ENCODE measurements at places on chromosomes 6 and 20.

DNA sequence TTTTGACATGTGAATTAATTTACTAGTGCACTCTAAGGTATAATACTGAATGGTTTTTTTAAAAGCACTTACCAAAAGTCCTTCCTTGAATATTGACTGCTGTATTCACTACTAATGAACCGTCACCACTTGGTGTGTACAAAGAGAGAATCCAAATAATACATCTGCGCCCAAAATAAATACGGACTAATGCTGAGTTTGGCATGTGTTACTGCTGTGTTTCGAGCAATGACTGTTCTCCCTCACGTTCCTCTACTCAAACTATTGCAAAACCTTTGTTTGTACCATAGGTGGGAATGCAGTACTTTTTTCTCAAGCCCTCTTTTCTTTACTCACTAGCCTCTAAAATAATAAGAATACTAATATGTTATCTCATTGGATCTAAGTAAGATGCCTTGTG lies 305.5 kb downstream of the QKI start:
- no peak for DNase-seq

DNA sequence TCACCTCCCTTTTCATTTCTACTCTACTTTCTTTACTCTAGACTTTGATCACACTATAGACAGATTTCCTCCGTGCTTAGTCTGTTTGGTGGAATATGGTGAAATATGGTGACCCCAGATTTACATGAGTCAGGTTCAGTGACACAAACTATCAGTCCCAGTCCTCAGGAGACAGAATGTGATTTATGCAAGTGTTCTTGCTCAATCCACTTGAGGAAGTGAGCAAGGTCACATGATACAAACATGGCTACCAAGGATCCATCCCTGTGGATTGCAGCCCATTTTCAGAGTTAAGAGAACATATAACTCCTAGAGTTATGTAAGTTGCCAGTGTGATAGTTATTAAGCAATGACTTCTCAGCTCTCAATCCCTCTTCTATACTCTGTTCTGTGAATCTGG lies 23.7 kb upstream of the TSHZ2 start:
- no peak for DNase-seq

- no peak for DNase-seq
Measured at GRCh38 chr6:115796829-115797228, 263.9 kb downstream of the FRK start.

DNA sequence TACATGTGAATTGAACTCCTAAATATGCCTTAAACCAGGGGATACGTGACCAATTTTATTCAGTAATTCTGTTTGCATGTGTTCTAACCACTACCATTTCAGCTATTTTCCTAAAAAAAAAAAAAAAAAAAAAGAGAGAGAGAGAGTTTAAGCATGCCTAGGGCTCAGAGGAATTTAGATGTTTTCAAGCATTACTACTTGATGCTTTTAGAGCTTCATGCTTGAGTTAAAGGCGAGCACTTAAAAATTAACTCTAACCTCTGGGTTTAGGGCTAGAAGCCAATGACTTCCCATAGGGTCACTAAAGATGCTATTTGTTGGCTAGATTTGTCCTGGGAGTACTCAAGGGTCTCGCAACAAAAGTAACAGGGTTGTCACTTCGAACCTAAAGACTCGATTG lies 217.7 kb downstream of the ATXN1 start:
- DNase-seq: no peak

DNA sequence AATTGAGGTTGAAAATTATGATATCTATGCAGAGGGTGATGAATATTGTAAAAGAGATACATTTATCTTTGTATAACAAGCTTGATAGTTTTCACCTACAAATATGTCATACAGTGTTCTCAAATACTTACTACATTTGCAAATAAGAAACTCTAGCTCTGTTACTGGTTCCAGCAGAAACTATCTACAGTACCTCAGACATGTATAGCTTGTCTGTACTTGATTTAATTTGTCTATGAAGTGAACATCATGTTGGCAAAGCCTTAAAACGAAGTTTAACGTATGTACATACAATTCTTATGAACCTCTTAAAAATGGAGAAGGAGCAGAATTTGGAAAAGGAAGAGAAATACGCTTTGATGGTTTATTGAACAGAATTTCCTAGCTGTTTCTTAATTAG lies 201.4 kb upstream of the MARCKS start:
- no peak for DNase-seq

DNA sequence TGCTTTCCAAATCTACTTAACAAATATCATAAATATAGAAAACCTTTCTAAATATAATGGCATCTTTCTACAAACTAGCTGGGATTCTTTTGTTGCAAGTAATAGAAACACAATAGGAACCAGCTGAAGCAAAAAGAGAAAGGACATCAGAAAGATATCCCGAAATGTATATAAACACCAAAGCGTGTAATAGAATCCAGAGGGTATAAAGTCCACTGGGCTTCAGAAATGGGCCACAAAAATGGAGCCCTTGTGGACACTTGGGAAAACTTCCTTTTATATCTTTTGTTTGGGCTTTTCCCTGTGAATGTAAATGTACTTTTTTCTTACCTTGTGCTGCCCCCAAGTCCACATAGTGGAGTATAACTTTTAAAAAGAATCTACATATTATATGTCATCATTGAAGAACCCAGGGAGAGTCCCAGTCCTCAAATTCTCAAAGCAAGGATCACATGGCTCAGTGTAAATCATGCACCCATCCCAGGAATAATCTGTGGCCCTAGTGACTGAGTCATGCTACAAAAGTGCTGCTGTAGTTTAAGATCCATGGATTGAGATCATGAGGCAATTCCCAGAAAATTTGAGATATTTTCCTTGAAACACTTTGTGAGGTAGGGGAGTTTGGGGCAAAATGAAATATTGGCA lies 457.0 kb downstream of the EPM2A start:
- DNase-seq: no peak

DNA sequence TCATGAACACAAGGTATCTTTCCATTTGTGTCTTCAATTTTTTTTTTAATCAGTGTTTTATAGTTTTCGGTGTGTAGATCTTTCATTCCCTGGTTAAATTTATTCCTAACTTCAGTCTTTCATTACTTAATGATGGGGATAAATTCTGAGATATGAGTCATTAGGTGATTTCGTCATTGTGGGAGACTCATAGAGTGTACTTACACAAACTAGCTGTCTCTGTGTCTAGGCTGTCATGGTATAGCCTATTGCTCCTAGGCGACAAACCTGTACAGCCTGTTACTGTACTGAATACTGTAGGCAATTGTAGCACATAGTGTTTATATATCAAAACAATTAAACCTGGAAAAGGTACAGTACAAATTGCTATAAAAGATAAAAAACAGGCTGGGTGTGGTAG lies 42.1 kb downstream of the SMAP1 start:
- no peak for DNase-seq

DNA sequence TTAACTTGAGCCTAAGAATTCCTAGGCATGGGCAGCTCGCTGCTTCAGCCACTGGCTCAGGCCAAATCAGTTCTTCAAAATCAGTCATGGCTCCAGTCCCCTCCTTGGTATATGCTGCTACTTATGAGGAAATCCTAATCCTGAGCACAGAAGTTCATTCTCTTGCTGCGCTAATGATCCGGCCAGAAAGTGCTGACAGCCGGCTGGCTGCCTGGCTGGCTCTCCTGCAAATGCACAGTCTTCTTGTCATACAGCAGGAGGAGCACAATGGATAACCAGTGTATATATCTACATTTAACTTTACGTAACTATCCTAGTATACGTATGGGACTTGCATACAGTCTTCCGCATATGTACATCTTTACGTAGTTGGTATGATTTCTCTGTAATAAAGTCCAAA lies 500.8 kb downstream of the PRKN start:
- DNase-seq: no peak

DNA sequence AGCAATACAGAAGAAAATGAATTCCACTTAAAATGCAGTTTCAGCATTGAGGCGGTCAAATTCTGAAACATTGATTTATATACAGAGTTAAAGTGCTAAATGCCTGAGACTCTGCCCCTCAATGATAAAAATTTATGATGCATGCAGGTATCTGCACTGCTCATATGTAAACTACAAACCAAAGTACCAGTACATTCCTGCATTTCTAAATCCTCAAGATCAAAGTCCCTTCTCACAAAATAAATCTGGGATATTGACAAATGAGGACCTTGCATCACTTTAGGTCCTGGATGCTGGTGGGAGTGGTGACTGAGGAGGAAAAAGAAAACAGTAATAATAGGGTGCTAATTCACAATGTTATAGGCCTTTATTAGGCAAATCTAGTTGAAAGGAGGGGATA lies 101.9 kb downstream of the FIG4 start:
- DNase-seq: no peak

DNA sequence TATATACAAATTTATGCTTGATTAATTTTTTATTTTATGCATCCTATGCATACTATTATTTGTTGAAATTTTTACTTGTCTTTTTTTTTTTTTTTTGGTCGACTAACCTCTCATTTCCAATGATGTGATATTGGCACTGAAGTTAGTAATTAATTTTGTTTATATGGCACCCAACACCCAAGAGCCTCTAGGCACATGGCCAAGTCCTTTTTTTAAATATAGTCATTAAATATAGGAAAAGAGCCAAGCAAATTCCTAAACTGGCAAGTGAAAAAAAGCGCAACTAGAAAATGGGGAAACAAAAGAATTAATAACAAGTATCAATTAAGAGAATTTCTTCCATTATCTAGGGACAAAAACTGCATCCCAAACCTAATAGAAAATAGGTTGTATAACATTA lies 85.5 kb upstream of the HS3ST5 start:
- DNase-seq: no peak

GRCh38 chr6:50333696-50334095 lies 284.0 kb upstream of the DEFB112 start:
- DNase-seq: no peak

GRCh38 chr6:79077715-79078074 lies 359 bp downstream of the PHIP start:
- peak; percentile 65 for DNase-seq

DNA sequence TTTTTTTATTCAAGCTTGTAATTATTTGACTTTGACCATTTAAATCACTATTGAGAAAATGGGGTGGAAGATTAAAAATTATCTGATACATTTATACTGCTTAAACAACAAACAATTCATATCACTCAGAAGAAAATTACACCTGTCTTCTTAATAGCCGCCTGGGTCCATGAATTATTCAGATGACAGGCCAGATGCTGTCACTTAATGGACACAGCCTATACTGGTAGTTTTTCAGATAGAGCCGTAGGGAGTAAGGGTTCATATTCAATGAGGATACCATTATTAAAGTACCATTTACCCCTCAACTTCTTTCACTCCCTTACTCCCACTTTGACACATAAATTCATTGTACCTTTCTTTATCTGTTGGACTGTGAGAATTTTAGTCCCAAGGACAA lies 1193.4 kb upstream of the MAP3K7 start:
- DNase-seq: no peak

DNA sequence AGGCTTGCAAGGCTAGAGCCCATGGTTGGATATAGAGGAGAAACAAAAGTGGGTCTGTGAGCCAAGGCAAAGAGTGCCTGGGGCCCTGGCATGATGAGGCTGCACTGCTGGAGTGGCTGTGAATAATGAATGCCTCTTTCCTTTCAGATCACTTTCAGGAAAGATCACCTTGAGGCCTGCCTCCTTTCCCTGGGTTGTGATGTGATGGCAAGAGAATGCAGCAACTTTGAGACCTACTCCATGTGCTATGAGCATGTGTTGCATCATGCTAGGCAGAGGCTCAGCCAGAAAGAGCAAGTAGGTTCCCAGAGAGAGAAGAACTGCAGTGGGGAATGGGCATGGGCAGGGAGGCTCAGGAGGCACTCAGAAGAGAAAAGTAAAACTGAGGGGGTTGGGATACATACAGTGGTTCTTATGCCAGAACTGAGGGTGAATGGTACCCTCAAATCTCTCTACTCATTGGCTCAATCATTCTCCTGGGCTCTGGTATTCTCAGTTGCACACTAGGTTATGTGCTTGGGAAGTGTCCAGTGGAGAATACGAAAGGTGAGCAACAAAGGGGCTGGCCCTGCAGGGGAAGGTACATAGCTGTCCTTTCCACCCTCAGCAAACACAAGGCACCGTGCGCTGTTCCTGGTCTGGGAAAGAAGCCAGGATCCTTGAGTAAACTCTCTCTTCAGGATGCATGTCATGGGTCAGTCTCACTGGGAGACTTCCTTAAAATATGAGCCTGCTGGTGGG lies 45.9 kb downstream of the CD164 start:
- no peak for DNase-seq

DNA sequence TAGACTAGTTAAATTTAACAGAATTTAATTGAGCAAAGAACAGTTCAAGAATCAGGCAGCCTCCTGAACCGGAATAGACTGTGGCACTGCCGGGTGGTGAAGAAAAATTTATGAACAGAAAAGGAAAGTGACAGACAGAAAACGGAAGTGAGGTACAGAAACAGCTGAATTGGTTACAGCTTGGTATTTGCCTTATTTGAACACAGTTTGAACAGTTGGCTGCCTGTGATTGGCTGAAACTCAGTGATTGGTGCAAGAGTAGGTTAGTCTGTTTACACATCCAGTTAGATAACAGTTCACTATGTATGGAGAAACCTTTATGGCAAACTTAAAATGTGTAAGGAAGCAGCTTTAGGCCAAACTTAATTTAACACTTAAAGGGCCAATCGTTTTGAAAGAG lies 116.0 kb upstream of the CITED2 start:
- DNase-seq: no peak

DNA sequence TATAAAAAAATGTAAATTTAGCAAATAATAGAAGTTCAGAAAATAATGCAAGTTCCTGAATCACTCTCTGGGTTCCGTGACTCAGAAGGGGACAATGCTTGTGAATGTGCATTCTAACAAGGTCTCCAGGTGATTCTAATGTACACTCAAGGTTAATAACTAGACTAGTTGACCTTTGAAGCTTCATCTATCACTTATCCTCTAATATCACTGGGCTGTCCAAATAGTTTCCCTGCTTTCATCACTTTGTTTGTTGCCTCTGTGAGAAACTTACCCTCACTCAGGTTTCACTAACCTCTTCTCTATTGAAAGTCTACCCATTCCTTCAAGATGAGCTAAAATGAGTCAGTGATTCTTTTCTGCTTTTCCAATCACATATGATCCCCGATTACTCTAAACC lies 189.0 kb downstream of the BTBD9 start:
- no peak for DNase-seq

DNA sequence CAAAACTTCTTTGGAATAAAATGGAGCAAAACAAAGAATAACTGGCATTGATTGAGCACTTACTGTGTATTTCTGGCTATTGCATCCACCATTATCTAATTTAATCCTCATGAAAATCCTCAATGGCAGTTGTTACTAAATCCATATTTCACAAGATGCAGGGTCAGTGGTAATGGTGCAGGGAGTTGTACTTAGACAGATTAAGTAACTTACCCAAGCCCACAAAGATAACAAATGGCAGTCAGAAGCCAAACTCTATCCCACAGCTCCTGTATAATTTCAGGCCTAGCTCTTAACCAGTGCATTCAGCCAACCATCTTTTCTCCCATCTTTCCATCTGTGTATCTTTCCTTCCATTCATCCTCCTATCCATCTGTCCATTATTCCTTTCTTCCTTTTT lies 29.3 kb upstream of the SSTR4 start:
- no peak for DNase-seq

DNA sequence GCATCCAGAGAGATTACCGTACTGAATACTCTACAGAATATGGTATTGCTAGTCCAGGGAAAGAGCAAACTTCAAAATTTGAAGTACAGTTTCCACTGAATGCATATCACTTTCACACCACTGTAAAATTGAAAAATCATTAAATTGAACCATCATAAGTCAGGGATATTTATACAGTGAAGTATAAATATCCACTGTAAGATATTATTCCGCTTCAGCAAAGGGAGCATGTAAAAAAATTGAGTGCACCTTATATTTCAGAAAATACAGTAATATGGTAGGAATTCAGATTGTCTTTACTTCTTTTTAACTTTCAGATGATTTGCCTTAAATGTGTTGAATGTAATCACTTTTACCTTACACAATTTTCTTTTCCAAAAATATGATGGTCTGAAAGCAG lies 60.9 kb upstream of the TXNDC5 start:
- no peak for DNase-seq

Data from stimulated activated naive CD8-positive, alpha-beta T cell treated with anti-CD3 and anti-CD28 coated beads, Interleukin-15, Interleukin-2, amounts not matched to agents 100 U/mL and 50 U/mL, for 24 hours (primary cell).